Cerebellar cortex (tissue), 1 donor: ENCODE measurements at places on chromosomes 2 and 18.

- no peak for DNase-seq
Measured at GRCh38 chr18:505483-506122, 5.1 kb upstream of the COLEC12 start.

DNA sequence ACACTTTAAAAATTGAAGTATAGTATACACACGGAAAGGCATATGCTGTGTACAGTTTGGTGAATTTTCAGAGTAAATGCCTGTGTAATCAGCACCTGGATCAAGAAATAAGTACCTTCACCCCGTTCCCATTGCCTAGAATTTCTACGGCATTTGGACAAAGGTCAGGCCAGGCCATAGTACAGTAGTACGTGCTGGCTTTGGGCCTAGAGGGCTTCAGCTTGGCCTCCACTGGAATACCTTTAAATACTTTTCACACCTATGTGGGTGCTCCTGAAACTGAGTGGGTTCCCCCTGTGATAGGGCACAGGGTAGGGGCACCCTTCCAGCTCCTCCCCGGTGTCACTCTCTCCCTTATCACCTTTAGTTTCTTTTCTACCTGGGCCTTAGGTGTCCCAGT is 26.5 kb downstream of the TET3 start:
- DNase-seq: no peak

DNA sequence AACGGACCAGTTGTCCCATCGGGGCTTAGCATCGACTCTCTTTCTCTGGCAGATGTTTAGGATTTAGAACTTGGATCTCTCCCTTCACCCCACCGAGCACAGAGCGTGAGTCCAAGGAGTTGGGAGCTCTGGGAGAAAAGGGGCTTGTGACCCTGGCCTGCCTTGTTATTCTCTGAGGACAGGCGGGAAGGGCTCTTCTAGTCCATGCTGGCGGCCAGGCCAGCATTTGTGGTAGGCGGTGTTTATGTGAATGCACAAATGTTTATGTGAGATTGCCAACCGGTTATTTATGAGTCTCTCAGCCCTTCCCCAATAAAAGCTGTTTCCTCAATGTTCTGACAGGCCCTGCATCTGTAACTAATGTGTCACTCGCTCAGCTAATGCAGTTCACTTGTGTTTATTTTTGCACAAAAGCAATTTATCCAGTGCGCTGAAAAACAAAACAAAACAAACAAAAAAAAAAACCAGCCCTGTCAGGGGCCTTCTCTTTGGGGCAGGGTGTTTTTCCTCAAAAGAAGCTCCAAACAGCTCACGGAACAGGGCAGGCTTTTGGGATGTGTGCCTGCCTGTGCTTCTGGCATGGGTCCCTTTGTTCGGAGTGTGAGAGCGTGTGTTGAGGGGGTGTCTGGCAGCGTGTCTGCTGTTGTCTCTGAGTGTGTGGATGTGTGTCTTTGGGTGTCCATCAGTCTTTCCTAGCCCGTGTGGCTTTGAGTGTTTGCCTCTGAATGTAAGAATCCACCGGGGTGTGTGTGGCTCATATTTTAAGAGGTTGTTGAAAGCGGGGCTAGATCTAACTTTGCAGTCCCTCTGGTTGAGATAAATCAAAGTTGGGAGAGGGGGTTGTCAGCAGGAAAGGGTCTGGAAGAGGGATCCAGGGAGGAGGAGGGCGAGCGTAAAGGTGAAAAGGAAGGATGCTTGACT is 52.8 kb upstream of the HAAO start:
- no peak for DNase-seq

- DNase-seq: no peak
Measured at GRCh38 chr2:71790226-71791060, 337.1 kb downstream of the DYSF start.

DNA sequence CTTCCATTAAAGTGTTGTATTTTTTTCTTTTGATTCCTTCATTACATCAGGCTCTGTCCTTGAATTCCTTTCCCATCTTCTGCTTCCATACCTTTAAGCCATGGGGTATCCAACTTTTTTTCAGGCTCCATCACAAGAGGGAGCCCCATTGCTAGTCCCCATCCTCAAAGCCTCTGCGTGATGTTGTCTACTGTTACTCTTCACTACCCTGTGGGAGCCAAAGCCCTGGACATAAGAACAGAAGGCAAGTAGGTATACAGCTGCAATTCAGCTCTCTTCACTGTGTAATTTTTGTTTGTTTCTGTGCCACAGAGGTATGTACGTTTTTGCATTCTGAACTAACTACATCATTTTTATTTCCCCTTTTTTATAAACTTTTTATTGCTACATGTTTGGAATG is 36.6 kb upstream of the CCNYL1 start:
- peak; percentile 28 for DNase-seq

DNA sequence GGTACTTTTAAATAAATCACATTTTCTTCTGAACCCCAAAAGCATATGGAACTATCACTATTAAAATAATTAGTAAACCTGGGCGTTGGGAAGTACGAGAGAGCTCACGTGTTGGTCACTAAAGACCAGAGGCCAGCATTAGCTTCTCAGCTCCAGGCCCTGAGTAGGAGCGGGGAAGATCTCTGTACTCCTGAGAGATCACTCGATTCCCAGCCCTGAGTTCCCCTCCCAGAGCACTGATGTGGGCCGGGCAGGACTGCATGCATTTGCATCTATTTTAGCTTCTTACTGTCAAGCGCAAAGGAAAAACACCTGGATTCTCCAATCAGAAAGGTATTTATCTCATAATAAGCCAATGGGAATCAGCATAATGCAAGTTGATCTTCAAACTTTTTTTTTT is 6.2 kb downstream of the PXDN start:
- DNase-seq: no peak

DNA sequence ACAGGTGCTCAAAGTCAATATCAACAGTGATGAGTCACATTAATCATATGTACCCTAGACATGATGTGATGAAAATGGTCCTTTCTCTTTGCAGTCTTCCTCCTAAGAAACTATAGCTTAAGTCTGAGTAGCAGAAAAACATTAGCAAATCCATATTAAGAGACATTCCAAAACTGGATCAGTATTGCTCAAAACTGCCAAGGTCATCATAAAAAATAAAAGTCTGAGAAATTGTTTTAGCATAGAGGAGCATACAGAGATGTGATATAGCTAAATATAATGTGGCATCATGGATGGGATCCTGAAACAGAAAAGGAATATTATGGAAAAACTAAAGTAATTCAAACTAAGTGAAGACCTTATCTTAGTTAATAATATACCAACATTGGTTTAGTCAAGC is 1316.1 kb downstream of the SUCLG1 start:
- DNase-seq: no peak

DNA sequence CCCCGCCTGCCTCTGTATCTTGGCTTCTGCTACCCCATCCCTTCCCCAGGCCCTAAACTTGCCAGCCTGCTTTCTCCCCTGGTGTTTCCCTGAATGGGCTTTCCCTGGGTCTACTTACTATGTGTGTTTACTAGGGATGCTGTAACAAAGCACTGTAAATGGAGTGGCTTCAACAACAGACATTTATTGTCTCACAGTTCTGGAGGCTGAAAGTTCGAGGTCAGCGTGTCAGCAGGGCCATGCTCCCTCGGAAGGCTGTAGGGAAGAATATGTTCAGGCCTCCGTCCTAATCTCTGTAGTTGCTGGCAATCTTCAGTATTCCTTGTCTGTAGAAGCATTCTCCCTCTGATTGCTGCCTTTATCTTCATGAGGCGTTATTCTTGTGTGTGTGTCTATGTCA is 113.6 kb downstream of the DDX1 start:
- no peak for DNase-seq

GRCh38 chr2:24986372-24986771 is 14.6 kb upstream of the DNAJC27 start:
- DNase-seq: no peak

DNA sequence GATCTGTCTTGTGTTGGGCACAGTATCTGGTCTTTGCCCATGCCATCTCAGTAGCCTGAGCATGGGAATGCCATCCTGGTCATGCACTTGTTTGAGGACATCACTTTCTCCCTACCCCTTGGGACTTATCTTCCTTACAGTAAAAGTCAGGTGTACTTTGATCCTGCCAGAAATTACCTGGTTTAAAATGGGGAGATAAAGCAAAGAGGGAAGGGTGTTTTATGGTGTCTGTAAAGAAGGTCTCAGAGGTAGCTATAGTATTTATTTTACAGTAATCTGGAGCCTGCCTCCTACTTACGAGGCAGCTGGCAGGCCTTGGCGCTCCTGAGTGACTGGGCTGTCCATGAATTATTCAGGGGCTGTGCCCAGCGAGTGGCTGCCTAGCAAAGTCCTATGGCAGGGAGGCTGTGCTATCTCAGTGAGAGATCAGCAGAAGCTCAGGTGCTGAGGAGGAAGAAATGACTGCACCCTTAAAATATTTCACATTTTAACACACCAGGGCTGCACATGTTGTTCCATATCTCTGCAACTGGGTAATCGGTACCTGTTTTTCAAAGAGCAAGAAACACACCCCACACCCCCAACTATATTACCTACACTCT is 93.9 kb downstream of the SPTBN1 start:
- peak; percentile 53 for DNase-seq

DNA sequence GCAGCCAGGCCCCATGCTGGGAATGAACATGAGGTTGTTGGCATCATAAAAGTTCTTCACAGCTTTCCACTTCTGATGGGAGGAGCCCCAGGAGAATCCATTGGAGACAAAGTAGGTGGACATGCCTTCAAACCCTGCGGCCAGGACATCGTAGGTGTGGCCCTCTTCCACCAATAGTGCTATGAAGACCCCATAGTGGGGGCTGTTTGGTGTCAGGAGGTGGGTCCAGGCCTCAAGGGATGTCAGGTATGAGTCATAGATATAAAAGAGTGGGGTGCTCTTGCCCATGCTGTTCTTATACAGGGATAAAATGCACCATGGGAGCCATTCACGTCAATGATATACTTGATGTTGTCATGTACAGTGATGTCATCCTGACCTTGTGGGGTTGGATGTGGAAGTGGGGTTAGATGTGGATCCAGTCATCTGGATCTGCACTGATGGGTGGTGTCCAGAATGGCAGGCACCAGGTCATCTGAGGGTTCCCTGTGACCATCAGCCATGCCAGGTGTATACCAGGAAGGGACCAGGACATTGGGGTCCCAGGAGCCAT is 22.1 kb upstream of the MCM6 start:
- no peak for DNase-seq

DNA sequence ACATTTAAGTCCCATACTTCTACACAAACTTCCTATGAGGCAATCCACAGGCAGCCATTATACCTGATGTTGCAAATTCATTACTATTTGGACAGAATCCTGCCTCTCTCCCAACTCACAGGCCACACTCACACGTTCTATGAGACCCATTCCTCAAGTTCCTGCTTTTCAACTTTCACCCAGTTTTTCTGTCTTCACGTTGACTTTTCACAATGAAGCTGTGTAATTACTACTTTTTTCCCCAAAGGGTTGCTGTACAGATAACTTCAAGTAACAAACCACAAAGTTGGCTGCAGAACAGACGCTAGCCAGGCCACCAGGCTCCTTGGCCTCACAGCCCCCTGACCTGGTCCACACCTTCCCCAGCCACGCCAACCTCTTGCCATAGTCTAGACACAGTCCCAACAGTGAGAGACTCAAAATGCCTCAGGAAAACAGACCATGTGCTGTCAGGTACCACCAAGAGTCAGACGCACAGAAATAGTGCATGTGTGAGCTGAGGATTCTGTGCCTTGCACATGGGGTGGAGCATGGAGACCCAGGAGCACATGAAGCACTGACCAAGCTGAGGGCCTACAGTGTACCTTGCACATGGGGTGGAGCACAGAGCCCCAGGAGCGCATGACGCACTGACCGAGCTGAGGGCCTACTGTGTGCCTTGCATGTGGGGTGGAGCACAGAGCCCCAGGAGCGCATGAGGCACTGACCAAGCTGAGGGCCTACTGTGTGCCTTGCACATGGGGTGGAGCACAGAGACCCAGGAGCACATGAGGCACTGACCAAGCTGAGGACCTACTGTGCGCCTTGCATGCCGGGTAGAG is 61.0 kb downstream of the EIPR1 start:
- DNase-seq: no peak

DNA sequence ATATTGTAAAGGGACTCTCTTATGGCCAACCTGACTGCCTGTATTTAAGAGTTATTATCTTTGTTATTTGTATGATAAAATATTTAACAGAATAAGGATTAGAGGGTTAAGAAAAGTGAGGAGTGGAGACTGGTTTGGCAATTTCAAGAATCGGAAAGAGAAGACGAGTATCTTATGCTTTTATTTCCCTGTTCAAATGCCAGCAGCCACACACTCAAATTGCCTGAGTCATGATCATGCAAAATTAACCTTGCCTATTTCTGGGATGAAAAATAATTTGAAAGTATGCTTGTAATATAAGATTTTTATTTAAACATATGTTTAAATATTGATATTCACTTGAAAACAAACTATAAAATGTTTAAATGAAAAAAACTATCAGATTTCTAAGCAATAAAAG is 188.6 kb downstream of the CD226 start:
- DNase-seq: no peak

DNA sequence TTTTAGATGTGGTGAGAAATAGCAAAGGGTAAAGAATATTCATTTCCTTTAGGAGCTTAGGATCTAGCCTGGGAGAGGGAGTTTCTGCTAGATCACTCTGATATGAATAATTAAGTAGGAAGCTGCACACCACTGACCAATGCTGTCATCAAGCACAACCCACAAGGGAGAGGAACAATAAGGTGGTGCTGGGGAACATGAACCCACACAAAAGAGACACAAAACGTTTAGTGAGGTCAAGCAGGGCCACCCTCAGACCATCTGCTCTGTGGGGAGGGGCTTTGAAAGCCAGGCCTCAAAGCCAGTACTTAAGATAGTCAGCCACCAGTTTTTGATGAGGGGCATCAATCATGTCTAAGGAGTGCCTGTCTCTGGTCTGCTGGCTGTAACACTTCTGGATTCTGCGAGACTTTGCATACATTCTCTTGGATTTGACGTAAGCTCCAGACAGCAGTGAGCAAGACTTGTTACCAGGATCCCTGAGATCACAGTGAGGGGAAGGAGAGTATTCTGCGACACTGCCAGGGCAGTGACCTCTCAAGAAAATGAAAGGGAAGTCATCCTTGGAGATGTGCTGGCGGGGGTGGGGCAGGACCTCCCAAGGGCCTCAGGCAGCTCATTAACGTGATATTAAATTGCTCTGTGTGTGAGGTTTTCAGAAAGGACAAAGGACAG is 127.0 kb downstream of the CCBE1 start:
- DNase-seq: no peak

DNA sequence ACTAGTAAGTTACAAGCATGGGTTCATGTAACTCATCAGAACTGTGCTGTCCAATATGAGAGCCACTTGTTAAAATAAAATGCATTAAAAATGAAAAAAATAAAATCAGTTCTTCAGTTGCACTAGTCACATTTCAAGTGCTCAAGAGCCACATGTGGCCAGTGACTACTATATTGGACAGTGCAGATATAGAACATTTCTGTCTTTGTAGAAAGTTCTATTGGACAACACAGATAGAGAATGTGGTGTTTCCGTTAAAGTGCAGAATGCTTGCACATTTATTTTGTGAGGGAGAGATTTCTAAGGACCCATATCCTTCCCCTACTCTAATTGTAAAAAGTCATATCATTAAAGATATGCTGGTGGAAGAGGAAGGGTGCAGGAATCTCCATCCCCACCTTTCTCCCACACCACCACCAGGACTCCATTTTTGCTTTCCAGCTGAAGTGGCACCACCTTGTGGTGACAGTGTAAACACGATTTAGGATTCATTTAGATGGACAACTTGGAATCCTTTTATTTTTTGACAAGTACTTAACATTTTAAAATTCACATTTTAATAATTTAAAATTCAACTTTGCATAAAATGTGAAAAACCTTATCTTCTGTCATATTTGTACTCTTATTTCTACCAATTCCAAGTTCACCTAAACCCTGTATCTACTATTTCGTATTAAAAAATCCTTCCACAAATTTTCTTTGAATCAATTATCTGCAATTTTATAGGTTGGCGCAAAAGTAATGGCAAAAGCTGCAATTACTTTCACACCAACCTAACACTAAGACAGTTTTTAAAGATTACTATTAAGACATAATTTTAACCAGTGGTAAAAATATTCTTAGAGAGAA is 9.4 kb upstream of the CD302 start:
- peak; percentile 71 for DNase-seq
